T-helper 1 cell (primary cell): ENCODE measurements at places on chromosomes 13 and 19.
A peak's percentile ranks its signal among the peaks of the same experiment; 100 is the strongest.

DNA sequence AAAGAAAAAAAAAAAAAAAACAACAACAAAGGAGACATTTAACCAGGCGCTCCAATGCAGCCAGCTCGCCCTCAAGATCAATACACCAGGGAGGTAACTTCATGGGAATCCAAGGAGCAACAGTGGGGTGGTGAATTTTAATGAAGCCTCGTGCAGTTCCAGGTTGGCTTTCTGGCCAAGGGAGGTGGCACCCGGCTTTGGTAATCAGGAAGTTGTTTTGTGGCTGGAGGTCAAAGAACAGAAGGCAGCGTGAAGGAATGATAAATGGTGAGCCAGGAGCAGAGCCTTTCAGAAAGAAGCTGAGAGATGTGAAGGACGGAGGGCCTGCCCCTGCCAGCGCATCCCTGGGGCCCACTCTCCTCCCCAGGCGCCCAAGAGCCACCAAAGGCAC is 188.2 kb upstream of the TSC22D1 start:
- DNase-seq: no peak

- DNase-seq: no peak
These were observed 43.5 kb downstream of the NEK5 start for GRCh38 chr13:52085421-52085820.

GRCh38 chr19:1251330-1252220 is 3.2 kb downstream of the MIDN start:
- DNase-seq: peak; percentile 56

GRCh38 chr19:5667751-5668271 is 12.5 kb downstream of the MICOS13 start:
- no peak for DNase-seq

- no peak for DNase-seq
These were observed 18.0 kb downstream of the GTF2F2 start for GRCh38 chr13:45138282-45138681.

DNA sequence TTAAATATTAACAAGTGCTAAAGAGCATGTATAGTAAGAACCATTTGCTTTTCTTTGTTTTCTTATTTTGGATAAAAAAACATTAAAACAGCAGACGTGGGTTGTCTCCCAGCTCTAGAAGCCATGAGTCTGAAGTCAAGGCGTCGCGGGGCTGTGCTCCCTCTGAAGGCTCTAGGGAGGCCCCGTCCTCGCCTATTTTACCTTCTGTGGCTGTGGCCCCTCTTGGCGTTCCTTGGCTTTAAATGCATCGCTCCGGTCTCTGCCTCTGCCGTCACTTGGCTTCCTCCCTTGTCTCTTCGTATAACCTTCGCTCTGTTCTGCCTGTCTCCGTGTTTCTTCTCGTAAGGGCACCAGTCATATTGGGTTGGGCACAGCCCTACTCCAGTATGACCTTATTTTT is 75.3 kb downstream of the ING1 start:
- no peak for DNase-seq

DNA sequence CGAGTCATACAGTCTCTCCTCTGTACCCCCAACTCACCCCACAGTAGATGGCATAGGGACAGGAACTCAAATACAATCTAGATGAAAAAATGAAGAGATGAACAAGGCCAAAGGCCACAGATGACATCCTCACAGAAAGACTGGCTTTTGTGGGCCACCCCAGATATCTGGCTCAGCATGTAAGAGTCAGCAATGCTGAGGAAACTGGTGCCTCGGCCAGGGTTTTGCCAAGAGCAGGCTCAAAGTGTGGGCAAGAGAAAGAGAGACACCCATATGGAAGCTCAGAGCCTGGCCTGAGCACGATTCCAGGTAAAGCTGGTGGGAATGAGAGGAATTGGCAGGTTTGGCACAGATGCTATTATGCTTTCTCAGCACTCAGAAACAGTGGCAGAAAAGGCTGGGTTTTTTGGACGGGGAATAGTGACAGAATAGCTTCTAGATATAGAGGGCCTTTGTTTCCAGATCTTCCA is 460.6 kb downstream of the FOXO1 start:
- DNase-seq: no peak
